ENCODE measurements at places on chromosomes 4 and X.

DNA sequence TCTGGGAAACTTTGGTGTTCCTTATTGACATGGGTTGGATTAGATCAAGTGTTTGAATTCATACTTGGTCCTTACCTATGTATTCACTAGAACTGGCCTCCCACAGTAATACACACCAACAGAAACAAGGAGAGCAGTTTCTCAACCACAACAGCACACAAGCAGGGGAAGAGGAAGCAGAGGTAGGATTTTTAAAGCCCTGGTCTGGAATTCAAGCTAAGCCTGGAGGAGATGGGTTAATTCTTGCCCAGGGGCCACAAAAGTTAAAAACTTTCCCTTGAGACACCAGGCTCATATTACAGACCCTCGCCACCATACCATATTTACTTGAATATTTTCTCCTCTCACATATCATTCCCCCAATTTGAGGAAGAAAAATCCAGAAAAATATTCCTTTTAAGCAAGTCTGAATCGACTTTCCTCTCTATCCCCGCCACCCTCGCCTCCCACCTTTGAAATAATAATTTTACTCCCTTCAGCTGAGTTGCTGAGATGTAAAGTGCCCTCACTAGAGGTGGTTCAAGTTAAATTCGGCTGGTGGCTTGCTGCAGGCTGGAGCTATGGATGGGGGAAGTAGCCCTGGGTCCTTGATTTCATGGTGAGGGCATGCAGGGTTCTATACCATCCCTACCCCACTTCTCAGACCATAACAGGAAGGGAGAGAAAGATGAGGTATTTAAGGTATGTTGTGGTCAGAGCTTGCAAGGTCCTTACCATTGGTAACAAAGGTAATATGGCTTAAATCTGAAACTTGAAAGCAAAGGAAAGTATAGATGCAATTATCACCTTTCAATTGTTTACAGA lies 440.2 kb downstream of the INPP4B start:
- no peak for DNase-seq

DNA sequence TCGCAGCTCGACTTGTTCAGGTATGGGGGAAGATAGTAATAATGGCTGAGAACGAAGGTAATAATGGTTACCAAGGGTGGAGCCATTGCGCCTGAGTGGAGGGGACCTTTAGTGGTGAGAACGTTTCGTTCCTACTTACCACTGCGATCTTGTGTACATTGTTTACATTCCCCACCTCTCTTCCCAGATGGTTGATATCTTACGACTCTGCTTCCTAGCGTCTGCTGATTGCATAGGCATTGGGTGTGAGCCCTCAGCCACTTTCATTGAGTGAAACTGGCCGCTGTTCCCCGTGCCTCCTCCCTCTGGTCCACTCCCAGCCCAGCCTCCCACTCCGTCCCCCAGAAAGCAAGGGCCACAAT lies 850 bp downstream of the IGBP1 start:
- no peak for DNase-seq

DNA sequence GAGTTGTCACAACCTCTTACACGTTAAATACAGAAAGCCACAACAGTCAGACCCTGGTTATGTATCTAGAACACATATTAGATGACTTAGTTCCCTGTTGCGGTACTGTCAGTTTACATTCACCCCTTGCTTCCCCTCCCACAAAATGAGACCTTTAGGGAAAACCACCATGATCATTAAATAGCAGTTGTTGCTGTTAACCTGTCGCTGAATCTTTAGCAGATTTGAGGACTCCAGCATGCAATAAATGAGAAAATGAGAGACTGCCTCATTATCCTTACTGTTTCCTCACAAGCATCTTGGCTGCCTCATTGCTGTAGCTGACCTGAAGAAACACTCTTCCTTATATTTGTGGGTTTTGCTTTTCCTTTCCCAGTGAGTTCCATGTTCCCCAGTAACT lies 77.8 kb downstream of the HOPX start:
- DNase-seq: no peak

DNA sequence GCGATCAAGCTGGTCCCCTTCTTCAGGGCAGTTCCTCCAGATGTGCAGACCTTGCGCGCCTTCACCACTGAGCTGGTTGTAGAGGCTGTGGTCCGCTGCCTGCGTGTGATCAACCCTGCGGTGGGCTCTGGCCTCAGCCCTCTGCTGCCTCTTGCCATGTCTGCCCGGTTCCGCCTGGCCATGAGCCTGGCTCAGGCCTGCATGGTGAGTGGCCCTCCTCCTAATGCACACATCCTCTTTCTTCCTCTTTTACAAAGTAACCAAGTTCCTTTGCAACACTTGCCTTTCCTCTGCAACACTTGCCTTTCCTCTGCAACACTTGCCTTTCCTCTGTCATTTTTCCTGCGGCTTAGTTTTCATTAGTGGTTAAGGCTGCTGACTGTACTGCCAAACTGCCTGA lies 1.8 kb downstream of the CCDC22 start:
- DNase-seq: no peak

DNA sequence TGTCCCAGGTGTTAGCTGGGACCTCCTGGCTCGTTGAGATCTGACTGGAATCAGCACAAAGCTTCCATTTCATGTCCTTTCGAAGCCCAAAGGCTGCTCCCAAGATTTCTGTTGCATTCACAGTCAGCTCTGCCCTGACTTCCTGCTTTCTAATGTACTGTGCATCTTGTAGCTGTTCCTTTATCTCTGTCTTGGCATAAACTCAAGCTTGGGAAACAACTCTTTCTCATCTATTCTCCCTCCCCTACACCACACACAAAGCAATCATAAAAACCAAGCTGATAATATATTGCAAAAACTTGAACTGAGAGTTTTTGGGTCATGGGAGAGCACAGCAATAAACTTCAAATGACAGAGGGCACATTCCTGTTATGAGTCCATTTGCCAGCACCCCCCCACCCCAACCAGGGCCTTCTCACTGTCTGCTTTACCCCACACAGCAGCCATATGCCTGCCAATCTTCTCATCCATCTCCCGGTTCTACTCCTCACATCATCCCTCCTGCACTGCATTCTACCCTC lies 76.3 kb downstream of the SYNPO2 start:
- no peak for DNase-seq

DNA sequence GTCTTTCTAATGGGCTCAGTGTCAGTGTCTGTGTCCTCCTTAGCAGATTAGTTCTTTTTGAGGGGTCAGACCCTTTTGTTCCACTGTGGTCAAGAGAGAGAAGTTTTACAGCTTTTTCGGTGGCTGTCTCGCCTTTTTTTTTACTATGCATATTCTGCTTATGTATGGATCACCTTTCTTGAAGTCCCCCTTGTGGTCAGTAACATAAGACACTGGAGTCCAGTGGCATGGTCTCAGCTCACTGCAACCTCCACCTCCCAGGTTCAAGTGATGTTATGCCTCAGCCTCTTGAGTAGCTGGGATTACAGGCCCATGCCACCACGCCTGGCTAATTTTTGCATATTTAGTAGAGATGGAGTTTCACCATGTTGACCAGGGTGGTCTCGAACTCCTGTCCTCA lies 54.0 kb upstream of the PGRMC2 start:
- DNase-seq: no peak

- DNase-seq: no peak
Observed at GRCh38 chr4:6915041-6916005, 5.7 kb downstream of the TBC1D14 start.

GRCh38 chr4:137748616-137749015 lies 216.3 kb upstream of the PCDH18 start:
- DNase-seq: no peak

DNA sequence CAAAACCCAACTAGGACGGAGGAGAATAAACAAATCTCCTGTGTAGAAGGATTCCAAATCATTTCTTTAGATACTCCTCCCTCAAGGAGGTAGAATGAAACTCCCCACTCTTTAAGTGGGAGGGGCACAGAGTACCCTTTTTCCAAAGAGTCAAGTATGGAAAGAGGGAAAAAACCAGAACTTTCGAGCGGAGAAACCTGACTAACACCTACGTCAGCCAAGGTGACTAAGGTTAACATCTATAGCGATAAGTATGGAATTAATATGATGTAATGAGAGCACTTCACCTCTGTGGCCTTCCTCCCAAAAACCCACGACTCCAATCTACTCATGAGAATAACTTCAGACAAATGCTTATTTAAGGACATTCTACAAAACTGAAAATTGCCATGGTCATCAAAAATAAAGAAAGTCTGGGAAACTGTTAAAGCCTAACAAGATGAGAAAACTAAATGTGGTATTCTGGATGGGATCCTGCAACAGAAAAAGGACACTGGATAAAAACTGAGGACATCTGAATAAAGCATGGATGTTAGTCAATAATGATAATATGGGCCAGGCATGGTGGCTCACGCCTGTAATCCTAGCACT lies 157.0 kb upstream of the MAP3K15 start:
- no peak for DNase-seq

- DNase-seq: no peak
Observed at GRCh38 chr4:86536151-86536550, 58.0 kb upstream of the PTPN13 start.

DNA sequence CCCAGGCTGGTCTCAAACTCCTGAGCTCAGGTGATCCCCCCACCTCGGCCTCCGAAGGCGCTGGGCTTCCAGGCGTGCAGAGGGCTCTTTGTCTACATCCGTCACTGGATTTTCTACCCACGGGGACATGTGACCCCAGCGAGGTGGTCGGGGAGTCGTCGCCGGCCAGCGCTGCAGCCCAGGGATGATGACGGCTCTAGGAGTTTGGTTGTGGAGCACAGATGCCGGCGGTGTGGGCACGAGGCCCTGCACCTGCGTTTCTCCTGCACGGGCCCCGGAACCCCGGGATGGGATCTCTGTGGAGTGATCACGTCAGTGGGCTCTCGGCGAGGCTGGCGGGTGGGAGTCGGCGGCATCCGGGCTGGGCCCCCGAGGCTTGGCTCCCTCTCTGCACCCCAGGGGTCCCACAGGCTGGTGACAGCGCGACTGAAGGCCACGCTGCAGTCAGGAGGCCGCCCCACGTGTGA lies 9.1 kb upstream of the GTPBP6 start:
- no peak for DNase-seq

DNA sequence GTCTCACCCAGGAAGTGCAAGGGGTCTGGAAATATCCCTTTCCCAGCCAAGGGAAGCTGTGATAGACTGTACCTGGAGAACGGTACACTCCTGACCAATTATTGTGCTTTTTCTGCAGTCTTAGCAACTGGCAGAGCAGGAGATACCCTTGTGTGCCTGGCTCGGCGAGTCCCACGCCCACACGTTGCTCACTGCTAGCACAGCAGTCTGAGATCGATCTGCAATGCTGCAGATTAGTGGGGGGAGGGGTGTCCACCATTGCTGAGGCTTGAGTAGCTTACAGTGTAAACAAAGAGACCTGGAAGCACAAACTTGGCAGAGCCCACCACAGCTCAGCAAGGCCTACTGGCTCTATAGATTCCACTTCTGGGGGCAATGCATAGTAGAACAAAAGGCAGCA lies 138.5 kb downstream of the CHRDL1 start:
- DNase-seq: no peak

DNA sequence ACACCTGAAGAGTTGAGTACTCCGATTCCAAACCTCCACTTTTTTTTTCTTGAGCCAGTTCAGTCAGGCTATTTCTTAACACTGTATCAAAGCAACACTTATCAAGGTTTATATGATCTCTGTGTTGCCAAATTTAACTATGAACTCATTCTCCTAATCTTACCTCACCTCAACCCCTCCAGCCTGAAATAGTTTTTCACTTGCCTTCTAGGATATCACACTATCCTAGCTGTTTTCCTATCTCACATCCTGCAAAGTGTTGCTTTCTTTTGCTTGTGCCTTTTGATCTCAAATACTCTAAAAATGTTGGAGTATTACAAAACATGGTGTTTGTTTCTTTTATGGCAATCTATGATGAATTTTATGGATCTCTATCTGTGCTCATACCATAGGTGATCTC lies 415.0 kb downstream of the CFAP47 start:
- DNase-seq: no peak

GRCh38 chr4:80841587-80842281 lies 188.8 kb upstream of the BMP3 start:
- DNase-seq: no peak

DNA sequence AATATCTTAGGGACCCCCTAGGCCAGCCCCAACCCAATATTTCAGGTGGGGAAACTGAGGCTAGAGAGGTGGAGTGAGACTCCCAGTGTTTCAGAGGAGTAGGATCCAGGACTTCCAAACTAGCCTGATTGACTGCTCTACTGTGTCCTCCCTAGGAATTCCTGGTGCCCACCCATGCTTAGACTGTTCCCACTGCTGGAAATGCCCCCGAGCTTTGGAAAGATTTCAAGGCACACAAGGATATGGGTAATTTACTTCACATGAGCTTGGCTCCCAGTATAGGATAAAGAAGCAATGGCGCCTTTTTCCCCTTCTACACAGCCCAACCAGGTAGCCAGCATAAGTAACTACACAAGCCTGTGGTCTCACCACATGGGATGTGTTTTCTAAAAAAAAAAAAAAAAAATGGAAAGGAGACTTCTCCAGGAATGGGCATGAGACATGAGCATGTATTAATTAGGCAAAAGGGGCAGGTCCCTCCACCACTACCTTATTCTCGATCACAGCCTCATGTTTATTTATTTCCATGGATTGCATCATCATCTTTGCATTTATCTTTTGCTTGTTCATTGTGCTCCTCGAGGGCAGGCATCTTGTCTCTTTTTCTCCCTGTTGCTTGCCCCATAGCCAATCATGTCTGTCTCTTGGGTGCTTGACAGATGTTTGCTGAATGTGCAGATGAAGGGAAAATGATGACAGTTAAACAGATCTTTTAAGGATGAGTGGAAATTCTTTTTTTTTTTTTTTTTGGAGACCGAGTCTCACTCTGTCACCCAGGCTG lies 66.7 kb downstream of the DRD5 start:
- DNase-seq: no peak

GRCh38 chr4:103123114-103123513 lies 23.5 kb upstream of the BDH2 start:
- DNase-seq: no peak

DNA sequence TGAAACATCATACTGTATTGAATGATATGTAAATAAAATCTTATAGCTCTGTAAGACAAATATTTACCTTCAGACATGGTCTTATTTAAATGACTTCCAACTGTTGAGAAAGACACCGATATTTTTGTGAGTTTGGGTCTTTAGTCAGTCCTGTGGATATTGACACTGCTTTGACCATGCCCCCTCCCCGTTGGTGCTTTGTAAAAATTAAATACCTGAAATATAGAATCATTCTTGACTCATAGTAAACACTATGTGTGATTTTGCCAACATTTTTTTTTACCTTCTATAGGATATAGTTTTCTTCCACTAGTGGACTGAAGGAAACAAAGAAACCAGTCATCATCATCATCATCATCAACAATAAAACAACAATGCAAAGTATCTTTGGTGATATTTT lies 114.3 kb upstream of the HS3ST1 start:
- no peak for DNase-seq

- DNase-seq: no peak
Observed at GRCh38 chrX:19347916-19348315, 4.2 kb downstream of the PDHA1 start.

DNA sequence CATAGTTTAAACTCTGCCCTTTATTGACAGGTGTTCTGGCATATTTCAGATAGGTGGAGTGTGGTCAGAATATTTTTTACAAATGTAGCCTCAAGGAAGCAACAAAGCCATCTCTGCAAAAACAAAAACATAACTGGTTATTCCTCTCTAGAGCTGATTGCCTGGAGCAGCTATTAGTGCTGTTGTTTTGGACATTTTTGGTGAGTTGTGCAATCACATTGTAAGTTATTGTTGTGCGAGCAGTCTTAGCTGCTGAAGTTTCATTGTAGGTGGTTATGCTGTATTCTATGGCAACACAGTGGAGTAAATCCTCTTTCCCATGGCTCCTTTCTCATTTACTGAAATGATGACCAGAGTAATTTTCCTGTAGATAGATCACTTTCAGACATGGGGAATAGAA lies 1413.0 kb downstream of the PCDH7 start:
- no peak for DNase-seq

- no peak for DNase-seq
Observed at GRCh38 chr4:120926358-120927025, 4.0 kb upstream of the PRDM5 start.
